Cortex of kidney (tissue), 1 donor: ENCODE measurements at places on chromosomes 7 and 10.

GRCh38 chr7:40870108-40870507, 735.3 kb downstream of the SUGCT start:
- DNase-seq = no peak

DNA sequence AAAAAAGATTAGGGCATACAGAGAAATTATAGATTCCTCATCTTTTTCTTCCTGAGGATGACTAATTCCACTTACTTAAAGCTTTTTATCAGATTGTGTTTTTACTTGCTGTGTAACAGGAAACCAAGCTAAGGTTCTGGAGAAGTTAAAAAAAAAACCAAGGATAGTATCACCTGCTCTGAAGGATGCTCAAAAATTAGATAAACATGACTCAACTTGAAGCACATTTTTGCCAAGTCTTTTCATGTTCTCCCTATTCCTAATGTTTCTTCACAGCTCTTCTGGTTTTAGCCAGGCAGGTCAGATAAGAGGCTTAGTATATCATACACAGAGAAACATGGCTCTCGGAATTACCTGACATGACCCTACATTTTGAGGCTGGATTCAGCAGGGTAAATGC, 90.3 kb downstream of the CPEB3 start:
- no peak for DNase-seq

- no peak for DNase-seq
Observed at GRCh38 chr10:3784510-3785250, at the start of gene KLF6. TSS of gene KLF6 (minus strand) at chr10:3785209. CDS start at chr10:3785014, 195 bp downstream.

- no peak for DNase-seq
Observed at GRCh38 chr10:65602182-65602865, 1323.5 kb upstream of the LRRTM3 start.

DNA sequence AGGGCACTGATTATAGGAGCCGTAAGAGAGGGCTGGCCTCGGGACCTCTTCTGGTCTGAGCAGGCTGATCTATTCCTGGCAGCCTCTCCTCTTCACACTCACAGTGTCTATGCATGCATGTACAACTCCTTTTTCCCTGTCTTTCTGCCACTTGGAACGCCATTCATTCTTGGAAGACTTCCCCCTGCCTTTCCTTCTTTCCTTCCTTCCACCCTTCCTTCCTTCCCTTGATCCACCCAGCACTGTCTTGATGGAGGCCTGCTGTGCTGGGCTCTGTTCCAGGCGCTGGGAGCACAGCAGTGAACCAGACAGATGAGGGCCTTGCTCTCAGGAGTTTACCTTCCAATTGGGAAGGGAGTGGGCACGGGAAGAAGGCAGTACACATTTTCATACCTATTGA, 114.8 kb downstream of the SH3PXD2A start:
- DNase-seq = no peak

DNA sequence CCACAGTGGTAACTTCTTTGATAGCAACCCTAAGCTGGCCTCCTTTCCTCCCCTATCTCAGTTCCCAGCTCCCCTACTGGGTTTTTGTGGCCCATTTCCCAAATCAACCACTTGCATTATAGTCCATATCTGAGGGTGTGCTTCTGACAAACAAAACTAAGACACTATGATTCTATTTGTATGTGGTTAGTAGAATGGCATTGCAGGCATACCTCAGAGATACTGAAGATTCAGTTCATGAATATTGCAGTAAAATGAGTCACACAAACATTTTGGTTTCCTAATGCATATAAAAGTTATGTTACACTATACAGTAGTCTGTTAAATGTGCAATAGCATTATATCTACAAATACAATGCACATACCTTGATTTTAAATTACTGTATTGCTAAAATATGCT, 15.4 kb upstream of the TMEM243 start:
- no peak for DNase-seq

- DNase-seq = no peak
Observed at GRCh38 chr10:80946073-80946472, 408.4 kb downstream of the SH2D4B start.
